ENCODE measurements at places on chromosomes 2 and 18.

GRCh38 chr2:111035830-111036441 is 84.8 kb upstream of the BCL2L11 start:
- no peak for DNase-seq

GRCh38 chr2:55922291-55922907 is 1.2 kb downstream of the EFEMP1 start:
- DNase-seq = no peak

DNA sequence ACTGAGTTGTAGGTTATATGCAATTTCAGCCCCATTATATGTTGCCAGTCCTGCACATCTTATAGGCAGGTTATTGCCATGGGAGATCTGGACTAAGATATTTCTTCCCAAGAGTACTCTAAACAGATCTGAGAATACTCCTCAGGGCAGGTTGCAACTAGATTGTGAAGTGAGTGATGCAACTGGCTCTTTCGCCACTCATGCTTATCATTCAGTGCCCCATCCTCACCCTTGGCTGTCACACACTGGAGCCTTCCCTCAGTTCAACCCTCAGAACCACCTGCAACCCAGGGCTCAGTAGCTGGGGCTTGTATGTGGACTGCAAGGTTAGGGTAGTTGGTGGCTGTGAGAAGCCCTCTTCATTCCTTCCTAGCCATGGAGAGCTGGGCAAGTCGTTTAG is 14.1 kb downstream of the MERTK start:
- DNase-seq = no peak

DNA sequence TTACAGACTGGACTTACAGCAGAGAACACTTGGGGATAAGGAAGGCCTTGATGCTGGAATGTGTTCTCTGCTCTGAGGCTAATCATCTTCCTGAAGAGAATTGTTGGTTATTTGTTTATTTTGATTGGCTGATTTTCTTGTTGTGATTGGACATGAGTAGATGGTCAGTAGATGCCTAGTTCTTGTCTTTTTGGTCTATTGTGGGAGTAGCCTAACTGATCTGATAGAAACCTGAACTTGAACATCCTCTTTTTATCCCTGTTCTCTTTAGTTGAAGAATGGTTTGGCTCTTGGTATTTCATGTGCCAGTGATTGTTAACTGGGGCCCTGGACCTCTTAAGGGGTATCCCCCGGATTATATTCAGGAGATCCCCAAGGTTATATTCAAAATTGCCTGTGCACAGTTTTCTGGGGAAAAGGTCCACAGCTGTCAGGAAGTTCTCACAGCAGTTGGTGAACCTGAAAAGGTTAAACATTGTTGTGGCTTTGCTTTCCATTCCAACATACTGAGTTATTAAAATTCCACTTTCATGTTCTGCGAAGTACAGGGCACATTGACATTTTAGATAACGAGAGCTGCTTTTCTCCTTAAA is 13.6 kb downstream of the TWSG1 start:
- DNase-seq = no peak

GRCh38 chr2:143705108-143705707 is 576.0 kb downstream of the ARHGAP15 start:
- DNase-seq = no peak

DNA sequence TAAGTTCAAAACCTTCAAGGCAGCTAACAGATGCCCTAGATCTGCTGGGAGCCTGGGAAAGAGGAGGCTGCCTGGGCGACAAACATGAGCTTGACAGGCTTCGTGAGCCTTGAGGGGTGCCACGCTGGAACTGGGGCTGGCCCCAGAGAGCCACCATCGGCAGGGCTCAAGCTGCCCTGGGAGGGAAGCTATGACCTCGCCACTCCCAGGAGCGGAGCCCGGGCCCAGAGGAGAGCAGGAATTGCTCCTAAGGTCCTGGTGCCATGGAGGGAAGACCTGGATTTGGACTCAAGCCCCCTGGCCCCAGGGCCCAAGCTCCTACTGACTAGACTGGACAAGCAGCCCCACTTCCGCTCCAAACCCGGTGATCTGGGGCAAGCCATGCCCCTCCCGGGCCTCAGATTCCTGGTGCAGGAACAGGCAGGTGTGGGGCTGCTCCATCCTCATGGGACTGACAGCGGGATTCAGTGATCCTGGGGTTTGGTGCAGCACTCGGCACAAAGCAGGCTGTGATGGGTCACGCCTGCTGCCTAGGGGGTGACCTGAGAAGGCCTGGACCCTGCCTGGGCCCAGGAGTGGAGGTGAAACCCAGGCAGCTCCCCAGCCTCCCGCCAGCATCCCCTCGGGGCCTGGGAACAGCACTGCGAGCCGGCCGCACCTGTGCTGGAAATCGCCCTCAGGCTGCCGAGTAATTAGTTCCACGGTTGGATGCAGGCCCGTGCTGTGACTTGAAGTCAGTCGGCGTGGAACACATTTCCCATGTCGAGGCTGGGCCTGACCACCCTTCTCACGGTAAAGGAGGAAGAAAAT is 246.9 kb downstream of the NDUFA10 start:
- DNase-seq = no peak

- DNase-seq = no peak
Measured at GRCh38 chr18:62201870-62202269, 14.8 kb downstream of the RELCH start.

- no peak for DNase-seq
Measured at GRCh38 chr18:35939138-35939537, 33.3 kb upstream of the RMP24 start.

- no peak for DNase-seq
Measured at GRCh38 chr2:79950526-79950925, 354.0 kb downstream of the LRRTM1 start.

DNA sequence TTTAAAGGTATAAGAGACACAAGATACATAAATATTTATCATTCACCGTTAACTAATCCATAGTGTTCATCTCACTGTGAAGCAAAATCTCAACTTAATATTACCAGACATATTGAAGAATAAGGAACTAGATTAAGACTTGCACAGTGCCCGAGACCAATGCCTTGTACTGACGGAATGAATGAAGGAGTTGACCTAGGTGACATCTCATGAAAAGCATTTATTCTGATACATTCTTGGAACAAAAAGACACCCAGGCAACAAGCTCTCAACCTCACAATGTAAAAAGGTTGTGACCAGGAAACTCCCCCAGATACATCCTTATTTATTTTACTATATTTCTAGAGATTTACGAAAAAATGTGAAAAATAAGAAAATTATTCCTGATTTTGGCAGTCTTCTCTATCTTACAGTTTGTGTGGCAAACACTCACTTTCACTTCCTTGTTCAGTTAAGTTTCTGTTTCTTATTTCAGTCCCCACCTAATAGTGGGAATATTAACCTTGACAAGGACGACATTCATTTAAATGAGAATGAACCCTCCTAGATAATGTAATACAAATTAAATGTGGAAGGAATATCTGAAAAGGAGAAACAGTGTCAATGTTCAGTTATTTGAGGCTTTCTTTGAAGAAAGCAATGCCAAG is 28.4 kb downstream of the M1AP start:
- no peak for DNase-seq
